ENCODE measurements at places on chromosomes 5 and 9.
A peak's percentile ranks its signal among the peaks of the same experiment; 100 is the strongest.

- H3K4me1 ChIP-seq, result peaks cover 25% of the 10 kb centered on the region
- no peaks in the 10 kb centered on the region for H3K27me3 ChIP-seq
- H3K4me3 ChIP-seq, result no peak overlapping the region
- H3K36me3 ChIP-seq, result no peaks in the 10 kb centered on the region
- no peak for DNase-seq
Measured at GRCh38 chr5:1497795-1498622, 25.8 kb downstream of the LPCAT1 start.

DNA sequence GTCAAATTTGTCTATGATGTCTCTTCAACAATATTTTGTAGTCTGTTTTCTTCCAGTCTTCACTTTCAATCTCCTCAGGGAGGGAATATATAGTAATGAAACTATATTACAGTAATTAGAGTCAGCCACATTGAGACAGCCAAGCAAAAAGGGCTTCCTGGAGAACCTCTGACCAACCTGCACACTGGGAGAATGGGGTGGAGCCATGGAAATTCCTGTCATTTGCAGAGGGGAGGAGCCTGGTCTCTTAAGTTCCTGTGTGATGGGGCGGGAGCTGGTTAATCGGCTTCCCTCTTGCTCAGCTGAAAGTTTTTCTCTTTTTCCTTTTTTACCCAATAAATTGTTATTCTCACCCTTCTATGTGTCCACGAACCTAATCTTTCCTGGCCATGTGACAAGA is 1220.0 kb downstream of the PTPRD start:
- no peaks in the 10 kb centered on the region for H3K27me3 ChIP-seq
- H3K4me3 ChIP-seq, result no peak overlapping the region
- H3K4me1 ChIP-seq, result no peaks in the 10 kb centered on the region
- H3K36me3 ChIP-seq, result no peaks in the 10 kb centered on the region
- H3K27ac ChIP-seq, result no peak overlapping the region

- DNase-seq, result no peak
- H3K4me3 ChIP-seq, result peak overlapping the region; percentile 81
- no peaks in the 10 kb centered on the region for H3K27me3 ChIP-seq
- H3K36me3 ChIP-seq, result no peaks in the 10 kb centered on the region
- H3K27ac ChIP-seq, result peak overlapping the region; percentile 85
- H3K4me1 ChIP-seq, result peaks cover 22% of the 10 kb centered on the region
Measured at GRCh38 chr5:79235261-79235633, 684 bp upstream of the JMY start.

GRCh38 chr9:2351324-2351723 is 270.3 kb upstream of the VLDLR start:
- DNase-seq, result no peak
- H3K36me3 ChIP-seq, result no peaks in the 10 kb centered on the region
- no peaks in the 10 kb centered on the region for H3K27me3 ChIP-seq
- H3K4me3 ChIP-seq, result no peak overlapping the region
- no peaks in the 10 kb centered on the region for H3K4me1 ChIP-seq
- H3K27ac ChIP-seq, result no peak overlapping the region

GRCh38 chr9:111350556-111350955 is 20.5 kb upstream of the OR2K2 start:
- no peaks in the 10 kb centered on the region for H3K4me1 ChIP-seq
- DNase-seq, result no peak
- no peak overlapping the region for H3K27ac ChIP-seq
- H3K4me3 ChIP-seq, result no peak overlapping the region
- H3K27me3 ChIP-seq, result no peaks in the 10 kb centered on the region
